ENCODE measurements at places on chromosomes 7 and 10.

DNA sequence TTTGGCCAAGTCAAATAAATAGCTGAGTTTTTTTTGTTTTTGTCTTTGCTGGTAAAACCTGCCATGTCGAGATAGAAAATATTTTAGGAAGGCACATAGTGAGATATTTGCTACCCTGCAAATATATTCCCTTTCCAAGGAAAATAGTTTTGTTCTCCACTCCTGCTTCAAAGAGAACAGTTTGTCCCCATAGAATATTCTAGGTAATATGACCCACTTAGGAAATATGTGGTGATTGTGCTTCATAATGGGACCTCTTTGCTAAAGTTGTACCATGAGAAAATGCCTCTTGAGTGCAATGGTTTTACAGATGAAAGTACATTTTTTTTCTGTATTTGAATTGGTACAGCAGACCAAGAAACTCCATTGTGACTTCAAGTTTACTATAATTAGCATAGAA lies 41.6 kb downstream of the SMNDC1 start:
- no peak for DNase-seq

GRCh38 chr7:81467964-81468363 lies 301.9 kb downstream of the HGF start:
- no peak for DNase-seq

DNA sequence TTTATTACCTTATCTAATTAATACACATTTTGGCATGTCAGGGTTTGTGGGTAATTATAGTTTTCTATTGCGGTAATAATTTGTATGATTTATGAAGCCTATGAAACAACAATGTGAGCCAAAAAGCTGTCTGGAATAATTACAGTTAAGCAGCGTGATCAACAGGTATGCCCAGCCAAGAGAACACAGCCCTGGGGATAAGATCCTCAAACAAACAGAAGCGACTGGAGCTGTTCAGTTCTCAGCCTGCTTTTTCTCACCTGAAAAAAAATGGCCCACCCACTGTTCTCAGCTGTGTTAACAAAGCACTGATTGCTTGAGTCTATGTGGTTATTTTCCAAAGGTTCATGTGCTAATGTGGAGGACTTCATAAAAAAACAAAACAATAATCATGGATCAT lies 855.8 kb downstream of the GATA3 start:
- DNase-seq: no peak

- no peak for DNase-seq
Measured at GRCh38 chr10:79938728-79939406, 10.0 kb downstream of the SFTPD start.

DNA sequence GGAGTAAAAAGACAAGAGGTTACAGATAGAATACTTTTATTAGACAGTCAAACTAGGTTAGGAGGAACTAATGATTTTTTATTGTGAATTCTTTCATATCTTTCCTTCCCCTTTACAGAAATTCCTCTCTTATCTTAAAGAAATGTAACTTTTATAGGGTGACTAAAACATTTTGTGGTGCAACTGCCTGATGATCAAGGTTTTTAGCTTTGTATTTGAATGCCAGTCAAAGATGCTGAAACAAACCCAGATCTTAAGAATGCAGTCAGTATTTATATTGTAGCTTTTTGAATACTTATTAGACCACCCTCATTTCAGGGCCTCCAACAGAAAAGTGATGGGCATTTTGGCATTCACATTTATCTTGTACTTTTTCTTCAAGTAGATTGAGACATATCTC lies 27.4 kb downstream of the TAX1BP1 start:
- DNase-seq: no peak

DNA sequence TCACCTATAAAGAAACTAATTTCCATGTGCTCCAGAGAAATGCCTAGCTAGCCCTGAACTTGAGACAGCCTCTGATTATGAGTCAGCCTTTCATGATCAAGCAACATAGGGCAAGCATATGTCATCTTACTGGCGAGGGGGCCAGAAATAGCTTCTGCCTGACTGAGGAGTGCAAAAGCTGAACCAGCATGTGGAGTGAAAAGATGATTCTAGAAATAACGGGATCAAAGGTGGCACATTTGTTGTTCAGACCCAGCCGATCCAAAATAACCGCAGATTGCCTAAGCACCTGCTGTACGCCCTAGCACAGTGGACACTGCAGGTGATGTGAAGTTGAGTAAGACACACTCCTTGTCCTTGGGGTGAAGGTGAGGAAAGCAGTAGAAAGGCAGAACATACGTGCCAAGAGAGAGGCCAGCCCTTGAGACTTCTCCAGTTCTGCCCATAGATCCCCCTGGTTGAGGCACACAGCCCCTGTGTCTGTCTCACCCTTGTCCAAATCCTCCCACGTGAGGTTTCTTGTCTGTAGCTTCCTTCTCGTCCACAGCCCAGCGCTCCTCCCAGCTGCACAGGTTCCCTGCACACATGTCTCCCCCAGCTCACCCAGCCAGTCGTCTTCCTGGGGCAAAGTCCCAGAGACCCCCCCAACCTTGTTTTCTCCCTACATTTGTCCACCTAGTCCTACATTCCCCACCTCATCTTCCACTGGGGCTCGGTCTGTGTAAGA lies 2.8 kb upstream of the BCL7B start:
- DNase-seq: peak; percentile 86

- DNase-seq: no peak
Measured at GRCh38 chr7:111591-111990, 80.8 kb upstream of the FAM20C start.

DNA sequence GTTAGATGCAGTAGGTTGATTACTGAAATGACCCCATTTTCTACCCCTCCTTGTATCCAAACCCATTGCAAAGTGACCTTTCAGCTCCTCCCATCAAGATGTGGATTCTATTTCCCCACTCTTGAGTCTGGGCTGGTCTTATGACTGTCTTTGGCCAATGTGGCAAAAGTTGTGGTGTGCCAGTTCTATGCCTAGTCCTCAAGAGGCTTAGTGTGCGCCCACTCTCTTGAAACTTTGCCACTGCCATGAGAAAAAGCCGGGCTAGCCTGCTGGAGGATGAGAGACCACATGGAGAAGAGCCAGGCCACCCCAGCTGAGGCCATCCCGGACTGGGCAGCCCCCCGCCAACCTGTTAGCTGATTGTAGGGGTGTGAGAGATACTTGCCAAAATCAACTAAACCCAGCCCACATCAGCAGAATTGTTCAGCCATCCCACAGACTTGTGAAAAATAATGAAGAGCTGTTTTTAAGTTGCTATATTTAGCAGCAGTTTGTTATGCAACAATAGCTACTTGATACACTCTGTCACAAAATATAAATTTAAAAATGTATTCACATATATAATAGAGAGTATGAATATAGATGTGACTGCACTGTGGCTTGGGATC lies 131.0 kb upstream of the PALS2 start:
- DNase-seq: no peak

- no peak for DNase-seq
Measured at GRCh38 chr7:107573537-107573936, 6.5 kb upstream of the BCAP29 start.

- peak; percentile 62 for DNase-seq
Measured at GRCh38 chr10:122850705-122851640, 5.3 kb upstream of the CUZD1 start.

GRCh38 chr7:55309040-55309991 lies 55.8 kb upstream of the LANCL2 start:
- DNase-seq: no peak

GRCh38 chr7:80815733-80816132 lies 103.1 kb downstream of the SEMA3C start:
- DNase-seq: no peak

DNA sequence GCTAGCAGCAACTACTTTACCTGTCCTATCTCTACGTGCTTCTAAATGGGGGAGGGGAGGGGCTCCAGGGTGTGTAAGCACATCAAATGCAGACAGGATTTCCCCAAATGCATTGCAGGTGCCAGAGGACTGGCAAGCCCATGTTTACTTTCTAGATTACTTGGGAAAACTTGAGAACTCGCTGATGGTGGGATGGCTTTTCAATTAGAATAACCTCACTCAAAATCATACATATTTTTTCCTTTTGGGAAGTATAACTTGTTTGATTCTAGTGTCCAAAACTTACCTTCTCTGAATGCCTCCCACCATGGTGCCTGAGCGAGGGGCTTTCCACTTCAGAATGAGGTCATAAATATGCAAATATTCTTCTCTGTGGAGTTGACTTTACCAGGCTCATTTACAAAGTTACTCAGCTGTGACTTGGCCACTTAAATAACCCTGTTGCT lies 191.3 kb upstream of the RHOBTB1 start:
- DNase-seq: no peak

- no peak for DNase-seq
Measured at GRCh38 chr10:59907537-59907917, 1.2 kb upstream of the CCDC6 start.

DNA sequence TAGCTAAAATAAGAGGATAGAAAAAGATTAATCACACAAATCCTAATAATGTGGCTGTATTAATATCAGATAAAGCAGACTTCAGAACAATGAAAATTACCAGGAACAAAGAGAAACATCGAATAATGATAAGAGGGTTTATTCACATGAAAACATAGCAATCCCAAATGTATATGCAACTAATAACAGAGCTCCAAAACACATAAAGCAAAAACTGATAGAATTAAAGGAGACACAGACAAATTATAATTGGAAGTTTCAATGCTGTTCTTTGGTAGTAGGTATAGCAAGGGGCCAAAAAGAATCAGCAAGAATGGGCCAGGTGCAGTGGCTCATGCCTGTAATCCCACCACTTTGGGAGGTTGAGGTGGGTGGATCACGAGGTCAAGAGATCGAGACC lies 23.4 kb upstream of the DNAAF5 start:
- no peak for DNase-seq

GRCh38 chr7:35348611-35349400 lies 94.9 kb upstream of the TBX20 start:
- no peak for DNase-seq

- DNase-seq: no peak
Measured at GRCh38 chr10:76874176-76874575, 763.4 kb downstream of the KCNMA1 start.

- no peak for DNase-seq
Measured at GRCh38 chr7:13447637-13448036, 541.8 kb downstream of the ETV1 start.

- no peak for DNase-seq
Measured at GRCh38 chr7:80671744-80672143, 33.3 kb downstream of the CD36 start.

- no peak for DNase-seq
Measured at GRCh38 chr7:89559596-89559995, 594.7 kb upstream of the STEAP1 start.

DNA sequence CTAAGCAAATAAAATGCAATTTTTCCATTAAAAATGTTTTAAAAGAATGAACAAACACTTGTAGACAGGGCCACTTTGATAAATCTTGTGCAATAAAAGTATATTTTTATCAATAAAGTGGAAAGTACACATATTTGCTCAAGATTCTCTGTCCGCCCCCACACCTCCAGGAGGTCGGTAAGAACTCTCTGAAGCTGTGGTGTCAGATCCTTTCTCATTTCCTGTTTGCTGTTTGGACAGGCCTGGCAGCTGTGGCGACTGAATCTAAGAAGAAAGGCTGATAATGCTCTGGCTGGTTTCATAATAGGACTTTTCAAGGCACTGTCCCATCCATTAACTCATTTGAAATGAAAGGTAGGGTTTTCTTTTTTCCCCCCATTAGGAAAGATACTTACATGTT lies 15.3 kb upstream of the ASB4 start:
- peak; percentile 42 for DNase-seq

DNA sequence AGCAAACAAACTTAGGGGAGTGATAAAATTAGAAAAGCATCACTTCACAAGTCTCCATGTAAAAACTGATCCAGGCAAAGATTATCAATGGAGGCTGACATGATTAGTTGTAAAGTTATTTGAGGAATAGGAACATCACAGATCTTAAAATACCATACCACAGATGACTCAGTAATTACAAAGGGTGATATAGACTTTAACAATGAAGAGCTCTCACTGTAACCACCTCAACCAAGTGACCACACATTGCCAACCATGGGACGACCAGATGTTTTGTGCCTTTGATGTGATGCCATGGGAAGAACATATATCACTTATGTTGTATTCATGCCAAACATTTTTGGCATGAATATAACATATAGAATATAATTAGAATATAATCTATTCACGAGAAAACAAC lies 11.7 kb downstream of the AASS start:
- DNase-seq: peak; percentile 91

GRCh38 chr7:155763691-155764437 lies 48.4 kb downstream of the SHH start:
- no peak for DNase-seq

DNA sequence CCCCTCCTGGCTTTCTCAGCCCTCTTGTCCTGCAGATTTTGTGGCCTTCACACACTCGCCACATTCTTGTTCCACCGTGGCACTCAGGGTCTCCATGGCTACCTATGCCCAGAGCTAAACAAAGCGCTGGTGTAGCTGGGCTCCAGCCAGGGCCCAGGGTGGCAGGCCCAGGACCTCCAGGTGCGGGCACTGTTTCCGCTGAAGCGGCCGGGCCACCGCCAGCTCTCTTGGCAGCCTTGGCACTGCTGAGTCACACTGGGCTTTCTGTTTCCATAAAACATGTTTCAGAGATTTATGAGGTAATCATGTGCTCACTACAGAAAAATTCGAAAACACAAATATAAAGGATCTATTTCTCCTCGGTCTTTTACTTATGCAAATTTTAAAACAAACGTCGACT lies 51.3 kb downstream of the AOC1 start:
- peak; percentile 69 for DNase-seq

GRCh38 chr7:114806590-114807162 lies 115.2 kb upstream of the MDFIC start:
- DNase-seq: peak; percentile 7

- DNase-seq: no peak
Measured at GRCh38 chr10:104811166-104811565, 170.1 kb downstream of the SORCS3 start.

DNA sequence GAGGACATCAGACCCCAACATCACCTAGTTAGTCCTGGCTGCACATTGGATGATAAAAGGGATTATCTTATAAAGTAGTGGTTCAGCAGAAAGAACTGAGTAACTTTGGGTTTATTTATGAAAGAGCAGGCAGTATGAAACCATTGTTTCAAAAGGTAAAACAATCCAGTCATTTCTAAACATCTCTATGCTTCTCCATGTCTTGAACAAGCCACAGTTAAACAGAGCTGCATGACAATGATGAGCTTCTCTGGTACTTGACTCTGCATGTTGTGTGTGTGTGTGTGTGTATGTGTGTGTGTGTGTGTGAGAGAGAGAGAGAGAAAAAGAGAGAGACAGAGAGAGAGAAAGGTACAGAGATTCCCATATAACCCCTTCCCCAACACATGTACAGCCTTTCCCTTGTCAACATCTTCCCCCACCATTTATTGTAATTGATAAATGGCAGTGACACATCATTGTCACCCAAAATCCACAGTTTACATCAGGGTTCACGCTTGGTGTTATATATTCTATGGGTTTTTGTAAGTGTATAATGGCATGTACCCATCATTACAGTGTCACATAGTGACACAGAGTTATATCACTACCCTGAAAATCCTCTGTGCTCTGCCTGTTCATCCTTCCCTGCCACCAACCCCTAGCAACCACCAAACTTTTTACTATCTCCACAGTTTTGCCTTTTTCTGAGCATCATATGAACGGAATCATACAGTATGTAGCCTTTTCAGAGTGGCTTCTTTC lies 32.8 kb upstream of the SLC18A3 start:
- DNase-seq: no peak

- DNase-seq: no peak
Measured at GRCh38 chr7:102473271-102473991, 5.3 kb downstream of the POLR2J start.

Measured in HCEC 1CT (cell line).